ENCODE measurements at places on chromosomes 6 and 20. TPM values are rescaled to one million over a fixed set of nuclear protein-coding genes. Genes with fewer than 3 reads are reported as not detected.

The BPIFB2 gene
- total RNA-seq, result 0.22 TPM

The DEF6 gene
- 12.1 TPM for total RNA-seq

DNA sequence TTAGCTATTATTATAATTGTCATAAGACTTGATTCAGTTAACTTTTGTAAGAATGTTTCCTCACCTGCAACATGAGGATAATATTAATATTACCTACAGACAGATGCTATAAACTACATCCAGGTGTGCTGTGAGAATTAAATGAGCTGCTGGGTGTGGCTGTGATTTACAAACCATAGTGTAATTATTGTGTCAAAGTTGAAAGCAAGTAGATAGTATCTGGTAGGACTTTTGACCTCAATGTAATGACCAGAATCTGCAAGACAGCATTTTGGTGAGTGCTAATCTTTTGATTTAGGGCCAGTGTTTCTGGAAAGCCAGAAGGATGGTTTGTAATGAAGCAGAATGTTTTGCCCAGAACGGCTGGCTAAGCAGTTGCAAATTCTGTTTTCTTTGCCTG, 162.5 kb downstream of the TRMT11 start:
- DNase-seq, result no peak

- no peak for DNase-seq
Measured at GRCh38 chr6:120278689-120279396, 929.3 kb upstream of the MAN1A1 start.

DNA sequence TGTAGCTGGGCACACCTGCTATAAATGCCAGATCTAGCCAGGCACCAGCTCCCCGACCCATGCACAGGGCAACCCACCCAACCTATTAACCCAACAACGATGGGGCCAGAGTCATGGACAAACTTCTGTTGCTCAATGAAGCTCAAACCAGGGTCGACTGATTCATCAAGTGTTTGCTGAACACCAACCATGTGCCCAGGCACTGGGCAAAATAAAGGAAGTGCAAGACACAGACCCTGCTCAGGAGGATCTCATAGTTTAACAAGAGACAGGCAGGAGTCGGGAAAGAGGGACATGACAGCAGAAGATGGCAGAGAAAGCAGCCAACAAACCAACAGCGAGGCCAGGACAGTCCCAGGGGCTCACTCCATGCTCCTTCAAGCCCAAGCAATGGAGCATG, 18.8 kb downstream of the KCNK5 start:
- DNase-seq, result no peak

DNA sequence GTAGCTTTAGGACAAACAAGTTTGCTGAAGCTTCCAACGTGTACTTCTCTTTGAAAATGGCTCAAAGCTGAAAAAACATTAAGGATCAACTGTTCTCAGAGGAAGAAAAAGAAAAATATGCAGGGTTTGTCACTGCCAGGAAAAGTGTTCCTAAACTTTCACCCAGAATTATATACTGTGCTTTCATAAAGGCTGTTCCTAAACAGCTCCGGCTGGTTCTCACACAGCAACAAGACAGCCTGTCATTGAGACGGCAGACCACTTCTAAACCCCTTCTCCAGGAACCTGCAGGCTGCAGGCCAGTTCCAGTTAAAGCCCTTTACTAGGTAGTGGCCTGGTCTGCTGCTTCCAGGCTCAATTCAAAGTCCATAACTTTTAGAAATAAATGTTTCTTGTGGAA, 97.4 kb upstream of the SOX4 start:
- no peak for DNase-seq

GRCh38 chr6:106745824-106746582, 116.6 kb downstream of the QRSL1 start:
- no peak for DNase-seq

DNA sequence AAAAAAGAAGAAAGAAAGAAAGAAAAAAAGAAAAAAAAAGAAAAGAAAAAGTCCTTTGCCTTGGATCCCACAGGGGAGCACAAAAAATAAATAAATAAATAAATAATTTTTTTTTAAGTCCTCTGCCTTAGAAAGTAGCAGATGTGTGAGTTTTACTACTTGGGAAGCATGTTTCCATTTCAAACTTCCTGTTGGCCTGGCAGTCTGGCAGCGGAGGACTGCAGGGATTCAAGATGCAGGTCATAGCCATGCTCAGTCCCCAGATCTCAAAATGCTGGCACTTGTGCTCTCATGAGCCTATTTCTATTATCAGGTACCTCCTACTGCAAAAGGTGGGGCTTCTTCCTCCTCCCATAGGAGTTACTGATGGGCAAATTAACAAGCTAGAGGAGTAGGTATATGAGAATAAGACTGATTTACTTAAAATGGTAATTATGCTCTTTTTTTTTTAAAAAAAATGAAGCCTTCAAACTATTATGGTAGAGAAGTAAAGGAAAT, 54.2 kb upstream of the MAP7 start:
- DNase-seq, result no peak

All from type B pancreatic cell (in vitro differentiated cells).